Esophagus muscularis mucosa (tissue), 4 donors: ENCODE measurements at places on chromosomes 12 and 14. TPM values are rescaled to one million over a fixed set of nuclear protein-coding genes. Genes with fewer than 3 reads are reported as not detected.
A peak's percentile ranks its signal among the peaks of the same experiment; 100 is the strongest.

- H3K27me3 ChIP-seq = no peaks in the 10 kb centered on the region
- no peak for DNase-seq
- H3K4me1 ChIP-seq = peaks cover 24% of the 10 kb centered on the region
- H3K4me3 ChIP-seq = no peak overlapping the region
- H3K27ac ChIP-seq = no peak overlapping the region
Measured at GRCh38 chr14:51318813-51319597, 79.0 kb downstream of the TMX1 start.

- no peak overlapping the region for H3K4me3 ChIP-seq
- H3K27me3 ChIP-seq = no peaks in the 10 kb centered on the region
- H3K36me3 ChIP-seq = no peaks in the 10 kb centered on the region
- DNase-seq = no peak
Measured at GRCh38 chr12:43937947-43938346, 102.1 kb downstream of the TMEM117 start.

GRCh38 chr12:51901881-51902280 is 5.4 kb upstream of the ACVRL1 start:
- no peaks in the 10 kb centered on the region for H3K36me3 ChIP-seq
- no peaks in the 10 kb centered on the region for H3K27me3 ChIP-seq
- H3K4me1 ChIP-seq = peaks cover 51% of the 10 kb centered on the region
- H3K4me3 ChIP-seq = no peak overlapping the region

DNA sequence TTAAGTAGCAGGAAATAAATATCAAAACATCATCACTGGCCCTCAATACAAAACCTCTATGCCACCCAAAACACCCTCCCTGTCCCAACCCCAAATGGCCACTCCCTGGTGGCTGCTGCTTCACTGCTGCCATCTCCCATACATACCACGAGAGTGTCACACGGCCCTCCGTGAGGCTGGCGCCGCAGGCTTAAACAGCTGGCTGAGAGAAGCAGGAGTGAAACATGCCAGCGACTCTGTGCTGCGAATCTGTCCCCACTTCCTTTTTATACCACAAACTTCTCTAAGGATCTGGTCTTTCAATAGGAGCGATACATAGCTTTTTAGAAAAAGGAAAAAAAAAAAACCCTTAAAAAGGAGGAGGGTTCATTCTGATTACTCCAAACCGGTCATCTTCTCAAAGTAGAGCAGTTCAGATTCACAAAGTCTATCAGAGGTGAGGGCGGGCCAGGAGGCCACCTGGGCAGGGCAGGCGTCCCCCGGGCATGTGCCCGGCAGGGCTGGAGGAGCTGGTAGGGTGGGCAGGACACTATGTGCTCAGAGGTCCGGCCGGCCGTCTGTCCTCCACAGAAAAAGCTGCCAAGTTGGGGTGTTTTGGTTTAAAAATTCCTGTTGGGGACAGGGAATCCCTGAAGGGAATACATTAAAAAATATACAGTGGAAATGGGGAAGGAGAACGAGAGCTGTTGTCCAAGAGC is 26.5 kb downstream of the MAX start:
- H3K4me1 ChIP-seq = peaks cover 59% of the 10 kb centered on the region
- no peak overlapping the region for H3K27ac ChIP-seq
- no peak for DNase-seq
- no peaks in the 10 kb centered on the region for H3K27me3 ChIP-seq

DNA sequence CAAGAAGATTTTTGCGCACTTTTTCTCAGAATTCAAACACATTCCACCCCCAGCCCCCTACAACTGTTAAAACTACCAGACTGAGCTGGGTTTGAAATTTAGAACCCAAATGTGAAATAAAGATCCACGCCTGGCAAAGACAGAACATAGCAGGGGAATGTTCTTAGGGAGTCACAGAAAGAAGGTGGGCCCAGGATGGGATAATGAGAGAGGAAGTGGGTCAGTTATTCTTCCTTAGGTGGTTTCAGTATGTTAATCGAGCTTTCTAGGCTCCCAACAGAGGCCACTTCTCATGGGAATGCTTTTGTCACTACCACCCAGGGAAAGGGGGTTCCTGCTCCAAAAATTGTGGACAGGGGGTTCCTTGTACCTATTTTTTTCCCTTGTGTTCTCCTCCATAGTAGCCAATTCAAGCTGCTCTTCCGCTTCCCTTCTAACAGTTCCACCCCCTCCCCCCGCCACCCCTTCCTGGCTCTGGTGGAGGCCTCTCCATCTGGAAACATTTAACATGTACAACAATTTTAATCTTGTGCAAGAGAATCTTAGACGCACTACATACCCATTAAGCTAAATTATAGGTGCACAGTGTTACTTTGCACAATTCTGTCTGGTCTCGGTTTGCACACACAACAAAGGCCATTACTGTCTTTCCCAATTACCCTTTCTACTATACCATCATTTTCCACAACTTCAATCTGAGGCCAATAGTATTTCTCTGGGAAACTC is 218.1 kb downstream of the MON2 start:
- H3K4me1 ChIP-seq = no peaks in the 10 kb centered on the region
- H3K4me3 ChIP-seq = no peak overlapping the region
- H3K27me3 ChIP-seq = no peaks in the 10 kb centered on the region
- DNase-seq = peak; percentile 95
- peak overlapping the region; percentile 71 for H3K27ac ChIP-seq
- no peaks in the 10 kb centered on the region for H3K36me3 ChIP-seq

Gene TUNAR
- total RNA-seq = not detected
